NCI-H1105 (cell line): ENCODE measurements at places on chromosomes 1 and 21.

DNA sequence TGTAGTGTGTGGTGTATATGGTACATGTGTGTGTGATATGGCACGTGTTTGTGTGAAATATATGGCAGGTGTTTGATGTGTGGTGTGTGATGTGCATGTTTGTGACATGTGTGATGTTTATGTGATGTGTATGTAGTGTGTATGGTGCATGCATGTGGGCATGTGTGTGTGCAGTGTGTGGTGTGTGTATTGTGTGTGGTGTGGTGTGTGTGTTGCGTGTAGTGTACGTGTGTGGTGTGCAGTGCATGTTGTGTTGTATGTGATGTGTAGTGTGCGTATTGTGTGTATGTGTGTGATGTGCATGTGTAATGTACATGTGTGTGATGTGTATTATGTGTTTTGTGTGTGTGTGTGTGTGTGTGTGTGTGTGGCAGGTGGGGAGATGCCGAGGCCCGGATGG is 65.7 kb downstream of the SLC19A1 start:
- no peak for DNase-seq

DNA sequence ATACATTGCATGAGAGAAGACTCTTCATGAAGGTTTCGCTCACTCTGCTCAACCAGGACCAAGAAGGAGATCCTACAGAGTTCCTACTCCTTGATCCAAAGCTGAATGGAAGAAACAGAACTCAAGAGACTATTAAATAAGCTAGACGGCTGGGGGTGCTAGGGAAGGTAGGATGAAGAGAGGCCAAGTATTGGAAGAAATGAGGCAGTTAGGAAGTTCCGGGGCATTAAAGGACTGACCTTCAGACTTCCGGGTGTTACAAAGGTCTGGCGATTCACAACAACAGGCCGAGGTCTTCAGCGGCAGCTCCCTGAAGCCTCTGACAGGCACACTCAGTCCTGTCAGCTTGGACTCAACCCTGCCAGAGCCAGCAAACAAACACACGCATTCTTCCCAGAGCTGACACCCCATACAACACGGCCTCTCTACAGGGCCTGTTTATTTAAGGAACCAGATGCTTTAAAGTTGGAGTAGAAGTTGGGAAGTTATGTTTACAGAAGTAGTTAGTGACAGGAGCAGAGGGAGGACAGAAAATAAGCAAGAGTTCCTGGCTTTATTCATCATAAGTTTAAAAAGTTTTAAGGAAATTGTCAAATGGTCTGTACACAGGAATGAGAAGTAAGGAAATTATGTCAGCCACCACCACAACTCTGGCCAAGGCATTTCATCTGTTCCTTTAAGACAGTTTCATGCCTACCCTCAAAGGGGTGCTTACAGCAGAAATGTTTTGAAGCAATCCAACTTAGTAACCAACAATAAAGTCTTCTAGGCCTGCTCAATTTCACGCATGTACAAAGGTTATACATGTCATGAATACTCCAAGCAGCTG is 4.7 kb downstream of the SORT1 start:
- DNase-seq: no peak

DNA sequence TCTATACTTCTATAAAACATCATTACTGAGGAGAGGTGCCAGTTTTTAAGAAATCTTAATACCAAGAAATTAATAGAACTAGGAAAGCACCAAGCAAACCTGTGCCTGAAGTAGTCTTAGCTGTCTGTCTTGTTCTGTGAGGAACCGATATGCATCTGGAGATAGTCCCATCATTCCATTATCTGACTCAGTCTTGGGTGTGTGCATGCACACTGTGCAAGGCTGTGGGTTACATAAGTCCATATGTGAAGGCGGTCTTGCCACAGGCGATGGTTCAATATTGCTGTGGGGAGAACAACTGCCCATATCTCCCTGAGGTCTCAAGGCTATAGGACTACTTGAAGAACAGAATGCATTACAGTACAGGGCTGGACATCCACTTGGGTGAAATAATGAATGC is 33.8 kb downstream of the STIL start:
- no peak for DNase-seq

DNA sequence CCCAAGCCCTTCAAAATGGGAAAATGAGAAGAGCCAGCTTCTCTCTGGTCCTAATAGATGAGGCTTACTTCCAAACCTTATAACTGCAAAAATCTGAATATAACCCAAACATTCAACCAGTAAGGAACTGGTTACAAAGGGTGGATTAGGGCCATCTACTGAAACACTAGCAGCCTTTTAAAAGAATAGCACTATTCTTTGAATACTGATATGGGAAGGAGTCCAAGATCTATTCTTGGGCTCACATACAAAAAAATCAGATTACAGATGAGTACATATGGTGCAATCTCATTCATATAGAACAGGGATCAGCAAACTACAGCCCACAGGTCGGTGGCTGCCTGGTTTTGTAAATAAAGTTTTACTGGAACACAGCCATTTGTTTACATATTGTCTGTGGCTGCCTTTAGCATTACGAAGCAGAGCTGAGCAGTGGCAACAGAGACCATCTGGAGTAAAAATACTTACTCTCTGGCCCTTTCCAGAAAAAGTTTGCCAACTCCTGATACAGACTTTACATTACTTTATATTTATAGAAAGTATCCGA is 167.7 kb downstream of the ZSCAN20 start:
- DNase-seq: no peak

- no peak for DNase-seq
These were observed 32.1 kb downstream of the EYA3 start for GRCh38 chr1:28056129-28056925.
